Umbilical cord (tissue), 2 donors: ENCODE measurements at places on chromosomes 4 and X. TPM values are rescaled to one million over a fixed set of nuclear protein-coding genes. Genes with fewer than 3 reads are reported as not detected.

GRCh38 chrX:144006811-144007210, 122.9 kb downstream of the UBE2NL start:
- no peak for DNase-seq

DNA sequence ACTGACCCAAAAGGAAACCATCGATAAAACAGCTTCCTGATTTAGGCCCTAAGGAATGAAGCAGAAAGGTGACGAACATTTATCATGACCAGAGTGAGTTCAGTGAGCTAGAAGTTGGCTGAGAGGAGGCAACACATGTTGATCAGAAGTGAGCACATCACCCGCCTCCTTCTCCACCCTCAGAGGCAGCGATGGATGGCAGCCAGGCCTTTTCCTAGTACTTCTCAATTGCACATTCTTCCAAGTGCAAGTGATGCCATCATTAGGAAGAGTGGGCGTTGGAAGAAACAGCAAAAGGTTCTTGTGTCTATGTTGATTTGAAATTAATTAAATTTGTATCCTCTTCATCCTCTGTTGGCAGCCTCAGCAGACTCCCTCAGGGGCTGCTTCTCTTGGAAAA, 51.7 kb downstream of the TMEM154 start:
- DNase-seq: no peak

DNA sequence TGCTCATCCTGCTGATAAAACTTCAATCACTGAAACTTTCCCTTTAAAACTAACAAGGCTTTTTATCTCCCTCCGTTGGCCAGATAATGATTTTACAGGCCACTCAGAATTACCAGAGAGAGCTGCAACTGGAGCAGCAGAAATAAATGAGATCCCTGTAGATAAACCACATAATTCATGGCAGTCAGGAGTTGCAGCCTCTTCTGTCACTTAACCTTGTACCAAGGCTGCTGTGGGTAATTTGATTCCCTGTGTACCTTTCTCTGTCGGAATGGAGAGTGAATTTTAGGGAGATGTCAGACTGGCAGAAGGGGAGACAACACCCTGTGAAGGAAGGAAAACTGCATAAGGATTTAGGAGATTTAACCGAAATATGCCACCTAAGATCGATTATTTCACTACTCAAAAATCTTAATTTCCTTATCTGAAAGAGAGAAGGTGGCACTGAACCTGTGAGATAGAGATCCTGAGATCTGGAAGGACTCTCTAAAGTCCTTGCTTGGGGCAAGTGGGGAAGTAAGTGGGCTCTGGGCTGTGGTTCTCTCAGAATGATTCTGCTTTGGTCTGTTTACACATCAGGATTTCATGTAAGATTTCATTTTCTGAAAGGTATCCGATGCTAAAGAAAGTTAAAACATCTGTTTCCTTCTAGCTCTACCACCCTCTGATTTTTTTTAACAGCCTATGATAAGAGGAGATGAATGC, 14.3 kb upstream of the TSPAN5 start:
- peak; percentile 55 for DNase-seq

- no peak for DNase-seq
Measured at GRCh38 chr4:67365661-67366245, 179.6 kb downstream of the CENPC start.

GRCh38 chr4:40192114-40193015, 4.5 kb upstream of the RHOH start:
- no peak for DNase-seq

GRCh38 chr4:38386654-38387188, 277.3 kb upstream of the KLF3 start:
- DNase-seq: no peak

DNA sequence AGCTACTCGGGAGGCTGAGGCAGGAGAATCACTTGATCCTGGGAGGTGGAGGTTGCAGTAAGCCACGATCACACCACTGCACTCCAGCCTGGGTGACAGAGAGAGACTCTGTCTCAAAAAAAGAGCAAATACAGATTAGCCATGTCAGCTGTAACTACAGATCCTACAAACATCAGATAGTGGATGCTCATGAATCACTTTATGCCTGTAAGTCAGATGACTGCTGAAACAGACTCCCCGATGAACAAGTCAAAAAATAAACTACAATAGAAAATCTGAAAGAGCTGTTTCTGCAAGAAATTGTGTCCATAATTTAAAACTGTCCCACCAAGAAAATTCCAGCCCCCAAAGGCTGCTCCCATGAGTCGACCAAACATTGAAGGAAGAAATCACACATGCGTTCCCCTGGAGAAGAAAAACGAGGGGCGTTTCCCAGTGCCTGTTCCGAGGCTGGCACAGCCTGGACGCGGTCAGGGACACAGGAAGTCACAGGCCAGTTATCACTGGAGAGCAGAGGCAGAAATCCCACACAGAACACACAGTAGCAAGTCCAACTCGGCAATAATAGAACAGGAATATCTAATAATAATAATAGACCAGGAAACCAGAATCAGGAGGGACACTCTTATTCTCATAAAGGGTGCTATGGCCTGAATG, 30.0 kb upstream of the GTPBP6 start:
- no peak for DNase-seq

DNA sequence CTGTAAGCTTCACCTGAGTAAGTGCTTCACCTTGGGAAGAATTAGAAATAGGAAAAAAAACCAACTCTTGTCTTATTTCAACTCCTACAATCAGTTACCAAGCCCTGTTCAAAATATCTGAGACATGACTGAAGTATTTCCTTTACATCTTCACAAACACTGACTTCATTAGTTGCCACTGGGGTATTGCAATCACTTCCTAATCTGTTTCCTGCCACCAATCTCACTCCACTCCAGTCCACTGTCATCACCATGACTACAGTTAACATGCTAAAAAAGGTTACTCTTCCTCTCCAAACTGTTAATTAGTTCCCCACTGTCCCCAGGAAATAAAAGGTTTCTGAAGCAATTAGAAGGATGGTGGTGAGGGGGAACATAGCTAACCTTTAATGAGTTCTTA, 3.3 kb upstream of the SUPT20HL1 start:
- DNase-seq: no peak

DNA sequence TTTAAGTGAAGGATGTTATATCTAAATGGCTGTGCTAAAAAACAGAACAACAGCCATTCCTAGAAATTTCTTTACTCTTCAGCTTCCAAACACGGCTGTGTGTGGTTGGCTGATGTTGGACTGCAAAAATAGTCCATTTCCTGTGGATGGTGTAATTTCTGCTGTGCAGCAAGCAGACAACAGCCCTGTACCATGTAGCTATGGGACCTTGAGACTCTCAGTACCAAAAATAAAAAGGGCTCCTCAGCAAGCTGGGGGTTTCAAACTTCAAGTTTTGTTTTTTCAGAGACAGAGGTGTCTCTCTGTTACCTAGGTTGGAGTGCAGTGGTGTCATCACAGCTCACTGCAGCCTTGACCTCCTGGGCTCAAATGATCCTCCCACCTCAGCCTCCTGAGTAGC, 18.1 kb downstream of the CD40LG start:
- DNase-seq: no peak

DNA sequence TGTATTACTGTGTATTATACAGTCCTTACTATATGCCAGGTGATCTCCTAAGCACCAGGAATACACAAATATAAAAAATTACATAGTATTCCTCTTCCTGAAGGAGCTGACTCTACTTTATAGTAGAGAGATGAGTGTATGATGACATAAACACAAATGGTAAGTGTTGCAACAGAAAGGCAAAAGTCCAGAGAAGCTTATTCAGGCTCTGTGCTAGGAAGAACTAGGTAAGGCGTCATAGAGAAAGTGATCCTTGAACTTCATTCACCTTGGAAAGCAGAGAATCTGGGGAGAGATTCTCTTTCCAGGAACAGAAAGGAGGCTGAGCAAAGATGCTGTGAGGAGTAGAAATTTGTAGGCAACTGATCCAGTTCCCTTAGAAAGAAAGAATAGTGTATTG, 115.0 kb upstream of the KCNIP4 start:
- DNase-seq: no peak

DNA sequence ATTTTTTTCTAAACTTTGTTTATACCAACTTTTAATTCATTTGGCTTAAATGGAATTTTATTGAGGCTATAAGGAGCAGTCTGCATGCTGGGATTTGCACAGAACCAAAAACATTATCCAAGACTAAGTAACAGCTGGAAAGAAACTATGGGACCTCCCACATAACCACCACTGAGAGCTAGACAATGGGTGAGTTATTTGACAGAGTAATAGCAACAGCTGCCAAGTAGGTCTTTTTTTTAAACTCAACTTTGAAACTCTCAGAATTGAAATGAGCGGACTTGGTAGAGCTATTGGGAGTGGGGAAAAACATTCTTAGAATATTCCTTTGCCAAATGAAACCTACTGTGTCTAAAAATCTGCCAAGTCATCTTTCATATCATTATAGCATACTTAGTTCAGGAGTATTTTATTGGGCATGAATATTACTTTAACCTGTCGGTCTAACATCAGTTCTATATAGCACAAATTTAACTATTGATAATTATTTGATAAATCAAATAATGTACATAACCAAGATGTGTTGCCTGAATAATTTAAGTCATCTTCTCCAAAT, 1428.0 kb downstream of the PCDH7 start:
- DNase-seq: peak; percentile 77

DNA sequence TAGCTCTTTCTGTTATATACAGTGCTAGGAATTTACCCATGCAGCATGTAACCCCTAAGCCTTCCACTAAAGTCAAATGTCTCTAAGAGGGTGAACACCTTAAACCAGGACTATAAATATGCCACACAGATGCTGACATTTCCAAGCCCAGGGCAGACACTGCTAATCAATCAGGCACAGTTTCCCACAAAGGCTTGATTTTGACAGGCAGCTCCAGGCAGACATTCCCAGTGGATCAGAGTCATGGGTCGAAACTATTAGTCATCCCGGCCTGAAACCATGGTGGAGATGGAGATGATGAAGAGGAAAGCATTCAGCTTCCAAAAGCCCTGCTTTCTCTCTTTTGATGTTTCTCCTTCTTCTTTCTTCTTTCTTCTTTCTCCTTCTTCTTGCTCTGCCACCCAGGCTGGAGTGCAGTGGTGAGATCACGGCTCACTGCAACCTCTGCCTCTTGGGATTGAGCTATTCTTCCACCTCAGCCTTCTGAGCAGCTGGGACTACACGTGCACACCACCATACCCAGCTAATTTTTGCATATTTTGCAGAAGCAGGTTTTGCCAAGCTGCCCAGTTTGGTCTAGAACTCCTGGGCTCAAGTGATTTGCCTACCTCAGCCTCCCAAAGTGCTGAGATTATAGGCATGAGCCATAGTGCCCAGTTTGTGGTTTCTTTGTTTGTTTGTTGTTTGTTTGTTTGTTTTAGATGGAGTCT, 21.0 kb upstream of the SORCS2 start:
- no peak for DNase-seq

GRCh38 chr4:31114816-31115215, 394.6 kb downstream of the PCDH7 start:
- DNase-seq: no peak

GRCh38 chrX:43562372-43562771, 93.7 kb upstream of the MAOA start:
- DNase-seq: no peak

DNA sequence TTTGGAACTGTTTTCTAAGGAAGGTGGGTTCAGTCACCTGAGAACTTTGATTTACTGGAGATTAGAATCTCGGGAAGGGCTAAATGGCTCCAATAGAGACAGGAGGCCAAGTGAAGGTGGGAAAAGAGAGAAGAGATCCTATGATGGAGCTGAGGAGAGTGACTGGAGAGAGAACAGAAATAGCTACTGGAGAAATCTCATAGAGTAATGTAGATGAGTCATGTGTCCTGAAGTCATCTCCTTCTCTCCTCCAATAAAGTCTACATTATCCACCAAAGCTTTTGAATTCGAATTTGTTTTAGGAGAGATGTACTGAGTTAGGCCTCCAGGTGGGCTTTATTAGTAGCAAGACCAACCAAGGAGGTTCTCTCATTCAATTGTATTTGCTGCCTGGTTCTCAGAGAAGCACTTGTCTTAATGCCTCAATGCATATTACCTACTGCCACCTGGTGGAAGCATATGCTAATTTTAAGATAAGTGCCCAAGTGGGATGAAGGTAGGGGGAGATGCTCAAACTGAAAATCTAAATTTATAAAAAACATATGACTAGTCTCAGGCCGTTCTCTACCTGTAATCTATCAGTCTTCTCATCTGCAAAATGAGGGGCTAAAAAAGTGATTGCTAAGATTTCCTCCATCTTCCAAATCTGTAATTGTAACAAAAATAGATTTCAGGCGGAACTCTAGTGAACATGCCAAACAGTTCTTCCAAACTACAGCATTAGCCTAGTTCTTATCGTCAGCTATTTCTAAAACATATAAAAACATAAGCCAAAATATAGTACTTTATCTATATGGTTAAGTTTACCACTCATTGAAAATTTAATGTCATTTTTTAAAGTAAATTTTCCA, 24.4 kb downstream of the TXK start:
- peak; percentile 43 for DNase-seq

DNA sequence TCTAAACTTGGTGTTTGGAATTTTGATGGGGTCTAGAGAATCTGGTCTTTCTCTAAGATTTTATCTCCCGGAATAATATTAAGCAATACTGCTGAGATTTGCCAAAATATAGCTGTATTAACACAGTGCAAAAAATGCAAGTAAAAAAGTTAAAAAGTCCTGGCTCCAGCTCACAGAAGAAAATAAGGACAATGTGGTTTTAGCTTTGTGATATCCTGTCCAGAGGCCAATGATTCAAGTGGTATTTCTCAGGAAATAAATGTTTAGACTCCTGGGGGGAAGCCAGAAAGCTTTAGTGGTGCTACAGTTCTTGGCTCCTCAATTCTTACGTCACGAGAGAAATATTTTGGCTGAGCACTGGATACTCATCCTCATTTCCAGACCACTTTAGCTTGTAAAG, 40.9 kb upstream of the IL13RA2 start:
- peak; percentile 86 for DNase-seq

GRCh38 chr4:87118826-87119225, 101.6 kb downstream of the KLHL8 start:
- peak; percentile 35 for DNase-seq

- DNase-seq: no peak
Measured at GRCh38 chr4:123278755-123279154, 117.8 kb upstream of the SPRY1 start.

GRCh38 chrX:64204252-64204651, 1.3 kb downstream of the AMER1 start:
- DNase-seq: no peak

DNA sequence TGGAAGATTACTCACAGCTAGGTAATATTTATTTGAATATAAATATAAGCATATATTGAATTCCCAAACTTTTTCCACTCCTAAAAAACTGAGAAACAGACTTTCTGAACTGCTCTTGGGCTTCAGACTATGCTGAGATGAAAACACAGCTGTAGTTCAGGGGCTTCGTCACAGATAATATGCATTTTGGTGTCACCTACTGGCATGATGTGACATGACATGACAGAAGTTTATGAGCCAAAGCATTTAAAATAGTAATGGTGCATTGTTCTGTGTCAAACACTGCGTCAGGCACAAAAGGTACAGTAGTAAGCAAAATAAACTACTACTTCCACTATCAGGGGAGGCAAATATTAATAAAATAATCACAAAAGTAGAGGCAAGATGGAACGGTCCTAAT, 171.3 kb downstream of the BTC start:
- no peak for DNase-seq

Gene ITGB1BP2
- 33.2 TPM for total RNA-seq

Gene MAGEB2
- not detected for total RNA-seq

Gene ARMCX1
- 54.4 TPM for total RNA-seq

Gene DCAF12L2
- total RNA-seq: 1.4 TPM

Gene SLC6A14
- total RNA-seq: 0.48 TPM

Gene DIPK2B
- 0.24 TPM for total RNA-seq

Gene NAP1L3
- total RNA-seq: 9.6 TPM

Gene MSN
- total RNA-seq: 116 TPM

Gene CSAG2
- not detected for total RNA-seq
